Colonic mucosa (tissue), 4 donors: ENCODE measurements at places on chromosomes 11 and 22. TPM values are rescaled to one million over a fixed set of nuclear protein-coding genes. Genes with fewer than 3 reads are reported as not detected.

RAPSN gene
- not detected for total RNA-seq

GRCh38 chr22:30228509-30229359, 17.8 kb downstream of the LIF start:
- no peak for DNase-seq

PAAF1 gene
- 13.2 TPM for total RNA-seq

MRPL40 gene
- total RNA-seq: 24.7 TPM

YPEL4 gene
- 0.98 TPM for total RNA-seq

- DNase-seq: no peak
These were observed 20.2 kb downstream of the OTUB1 start for GRCh38 chr11:64006398-64006797.
